ENCODE measurements at places on chromosomes 2 and 18.

DNA sequence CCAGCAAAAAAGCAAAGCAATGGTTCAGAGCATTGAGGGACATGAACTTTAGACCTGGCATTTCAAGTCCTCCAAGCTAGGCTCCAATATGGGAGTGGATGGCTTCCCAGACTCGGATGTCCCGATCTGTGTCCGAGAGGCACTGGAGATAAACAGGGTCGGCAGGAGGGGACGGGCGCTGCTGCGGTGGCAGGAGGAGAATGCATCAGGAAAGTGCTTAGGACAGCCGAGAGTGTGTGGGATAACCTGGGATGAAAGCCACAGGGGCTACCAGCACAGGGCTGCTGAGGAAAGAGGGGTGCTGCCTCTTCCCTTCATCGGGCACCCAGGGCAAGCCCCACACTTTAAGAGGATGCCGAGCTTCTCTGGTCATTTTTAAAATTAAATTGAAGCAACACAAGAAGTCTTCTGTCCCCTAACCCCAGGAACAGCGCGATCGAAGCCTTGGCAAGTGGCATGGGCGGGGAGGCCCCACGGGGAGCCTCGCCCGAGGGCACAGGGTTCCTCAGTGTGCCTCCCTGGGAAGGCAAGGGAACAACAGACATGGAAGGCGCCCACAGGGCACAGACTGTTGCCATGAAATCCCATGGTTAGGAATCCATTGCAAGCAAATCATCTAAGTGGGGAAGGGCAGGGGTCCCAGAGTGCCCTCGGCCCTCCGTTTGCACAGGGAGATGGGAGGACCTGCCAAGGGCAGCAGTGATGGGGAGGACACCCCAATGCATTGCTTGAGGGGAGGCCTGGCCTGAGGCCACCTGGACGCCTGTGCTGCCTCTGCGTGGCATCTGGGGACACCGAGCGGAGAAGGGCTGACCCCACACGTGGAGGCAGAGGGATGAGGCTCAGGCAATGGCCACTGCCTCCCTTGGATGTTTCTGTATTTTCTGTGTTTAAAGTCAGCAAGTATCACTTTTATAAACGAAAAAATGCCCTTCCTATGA lies 78.5 kb upstream of the GPC1 start:
- no peak for DNase-seq

- DNase-seq, result no peak
Measured at GRCh38 chr18:76363436-76364120, 131.5 kb downstream of the ZNF516 start.

DNA sequence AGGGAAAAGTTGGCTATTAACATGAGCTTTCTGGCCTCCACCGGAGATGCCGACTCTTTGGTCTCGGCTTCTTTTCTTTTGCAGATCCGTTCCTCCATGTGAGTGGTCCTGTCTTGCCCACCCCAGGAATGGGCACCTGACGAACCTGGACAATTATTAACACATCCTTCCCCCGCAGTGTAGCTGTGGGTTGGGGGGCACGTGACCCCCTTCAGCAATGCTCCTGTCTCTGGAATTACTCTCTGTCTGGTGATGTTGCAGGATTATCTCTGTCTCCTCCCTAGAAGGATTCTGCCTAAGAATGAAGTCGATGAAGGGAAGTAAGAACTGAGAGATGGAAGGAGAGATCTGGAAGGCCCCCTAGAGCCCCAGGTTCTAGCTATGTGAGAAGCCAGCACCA lies 115.2 kb upstream of the NPAS2 start:
- no peak for DNase-seq

DNA sequence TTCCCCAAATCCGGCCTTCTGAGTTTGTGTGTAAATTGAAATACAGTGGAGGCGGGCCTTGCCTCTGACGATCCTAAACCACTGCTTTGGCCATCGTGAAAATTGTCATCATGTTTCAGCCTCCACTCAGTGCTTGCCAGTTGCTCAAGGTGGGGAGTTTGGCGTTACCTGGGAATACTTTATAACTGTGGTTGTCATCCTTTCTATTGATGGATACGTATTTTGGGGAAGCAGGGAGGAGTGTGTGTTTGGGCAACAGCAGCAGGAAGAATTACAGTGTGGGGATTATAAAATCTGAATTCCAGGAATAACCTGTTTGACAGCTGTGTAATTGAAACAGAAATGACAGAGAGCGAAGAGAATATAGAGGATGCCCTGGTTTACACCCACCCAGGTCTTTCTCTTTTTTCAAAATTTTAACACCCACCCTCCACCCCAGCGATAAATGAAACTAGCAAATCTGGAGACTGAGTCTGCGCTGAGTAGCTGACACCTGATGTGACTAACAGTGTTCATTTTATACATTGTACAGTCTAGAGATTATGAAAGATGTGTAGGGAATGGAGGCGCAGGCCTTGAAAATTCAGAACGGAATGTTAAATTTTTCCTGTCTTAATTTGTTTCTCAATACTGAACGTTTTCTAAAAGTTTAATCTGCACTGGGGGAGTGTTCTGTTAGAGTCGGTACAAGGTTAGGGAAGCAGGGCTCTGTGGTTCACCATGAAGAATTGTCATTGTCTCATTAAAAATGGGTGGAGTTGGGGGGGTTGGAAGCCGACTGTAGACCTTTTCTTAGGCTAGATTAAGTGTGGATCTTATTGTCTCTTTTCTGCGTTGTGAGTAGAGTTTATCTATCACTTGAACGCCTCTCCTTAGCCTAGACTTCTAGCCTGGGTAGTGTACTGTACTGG lies 1.6 kb downstream of the MAP4K4 start:
- peak; percentile 71 for DNase-seq

- DNase-seq, result no peak
Measured at GRCh38 chr18:48337053-48337452, 72.1 kb downstream of the ZBTB7C start.

- peak; percentile 100 for DNase-seq
Measured at GRCh38 chr18:11980494-11981191, 664 bp upstream of the IMPA2 start.

- peak; percentile 3 for DNase-seq
Measured at GRCh38 chr2:158394453-158394852, 62.1 kb downstream of the CCDC148 start.

GRCh38 chr2:238167761-238168160 lies 9.0 kb downstream of the ERFE start:
- no peak for DNase-seq

GRCh38 chr2:30217644-30218337 lies 13.5 kb upstream of the LBH start:
- DNase-seq, result peak; percentile 94

GRCh38 chr2:238558456-238559099 lies 131.9 kb downstream of the ASB1 start:
- no peak for DNase-seq

DNA sequence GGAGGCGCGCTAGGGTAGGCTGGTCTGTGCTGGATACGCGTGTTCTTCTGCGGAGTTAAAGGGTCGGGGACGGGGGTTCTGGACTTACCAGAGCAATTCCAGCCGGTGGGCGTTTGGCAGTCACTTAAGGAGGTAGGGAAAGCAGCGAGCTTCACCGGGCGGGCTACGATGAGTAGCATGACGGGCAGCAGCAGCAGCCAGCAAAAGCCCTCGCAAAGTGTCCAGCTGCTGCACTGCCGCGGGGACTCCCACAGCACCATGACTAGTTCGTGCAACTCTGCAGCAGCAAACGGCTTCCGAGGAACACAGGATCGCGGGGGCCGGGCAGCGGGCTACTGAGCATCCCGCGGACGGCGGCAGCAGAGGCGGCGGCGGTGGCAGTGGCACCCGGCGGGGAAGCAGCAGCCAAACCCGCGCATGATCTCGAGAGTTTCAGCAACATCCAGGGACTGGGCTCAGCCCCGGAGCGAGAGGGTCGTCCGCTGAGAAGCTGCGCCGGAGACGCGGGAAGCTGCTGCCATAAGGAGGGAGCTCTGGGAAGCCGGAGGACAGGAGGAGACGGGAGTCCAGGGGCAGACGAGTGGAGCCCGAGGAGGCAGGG lies 368 bp downstream of the TMEFF2 start:
- peak; percentile 70 for DNase-seq

- no peak for DNase-seq
Measured at GRCh38 chr2:73035899-73036711, 35.4 kb downstream of the SFXN5 start.

GRCh38 chr2:5974477-5974876 lies 282.3 kb downstream of the SOX11 start:
- no peak for DNase-seq

DNA sequence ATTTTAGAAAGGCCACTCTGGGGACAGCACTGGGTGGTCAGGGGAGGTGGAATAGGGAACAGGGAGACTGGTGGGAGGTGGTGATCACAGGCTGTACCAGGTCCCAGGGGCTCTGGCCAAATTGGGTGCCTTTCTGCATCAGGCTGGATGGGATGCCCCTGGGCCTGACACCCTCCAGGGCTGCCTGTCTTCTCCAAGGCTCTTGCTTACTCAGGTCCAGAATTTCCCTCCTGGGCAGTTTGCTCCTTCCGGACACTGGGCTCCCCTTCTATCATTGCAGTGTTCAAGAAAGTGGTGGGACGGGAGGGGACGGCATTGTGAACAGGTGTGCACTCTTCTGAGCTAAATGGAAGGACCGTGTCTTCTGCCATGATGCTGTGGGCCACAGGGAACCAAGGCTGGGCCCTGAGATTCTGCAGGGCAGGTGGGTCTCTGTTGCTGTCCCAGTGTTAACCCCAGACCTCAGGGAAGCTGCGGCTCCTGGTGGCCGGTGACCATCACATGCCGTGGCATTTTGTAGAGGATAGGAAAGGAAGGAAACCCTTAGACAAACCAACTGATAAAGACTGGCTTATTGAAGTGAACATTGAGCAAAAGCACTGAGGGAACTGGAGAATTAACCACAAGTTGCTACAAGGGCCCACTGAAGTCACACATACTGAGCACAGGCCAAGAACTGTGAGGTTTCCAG lies 93.7 kb upstream of the HS6ST1 start:
- no peak for DNase-seq

GRCh38 chr18:76588601-76589226 lies 93.7 kb upstream of the ZNF516 start:
- peak; percentile 49 for DNase-seq

- DNase-seq, result no peak
Measured at GRCh38 chr18:61699397-61700110, 193.3 kb downstream of the RNF152 start.

DNA sequence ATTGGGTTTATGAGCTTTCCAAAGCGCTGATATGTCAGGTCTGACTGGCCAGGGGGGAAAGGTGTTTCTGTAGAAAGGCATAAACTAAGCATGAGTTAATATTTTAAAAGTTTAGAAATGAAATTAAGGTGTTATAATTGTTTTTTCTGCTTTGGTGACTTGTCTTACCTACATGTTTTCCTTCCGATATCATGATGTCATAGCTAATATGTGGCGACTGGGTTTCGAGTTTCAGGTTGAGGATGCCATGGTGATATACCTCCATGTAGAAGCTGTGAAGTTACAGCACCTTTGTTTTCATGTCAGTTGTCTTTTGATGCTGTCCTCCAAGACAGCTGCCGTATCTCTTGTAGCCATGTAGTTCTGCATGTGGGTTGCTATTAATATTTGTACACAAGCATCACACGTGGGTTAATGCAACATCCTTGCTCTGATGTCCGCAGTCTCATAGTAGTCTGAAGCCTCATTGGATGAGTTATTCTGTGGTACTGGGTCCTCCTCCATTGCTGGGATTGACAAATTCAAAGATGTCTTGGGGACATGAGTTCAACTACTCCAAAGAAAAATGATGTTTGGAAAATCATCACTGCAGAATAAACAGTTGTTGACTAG lies 230.6 kb downstream of the PRKCE start:
- DNase-seq, result no peak

DNA sequence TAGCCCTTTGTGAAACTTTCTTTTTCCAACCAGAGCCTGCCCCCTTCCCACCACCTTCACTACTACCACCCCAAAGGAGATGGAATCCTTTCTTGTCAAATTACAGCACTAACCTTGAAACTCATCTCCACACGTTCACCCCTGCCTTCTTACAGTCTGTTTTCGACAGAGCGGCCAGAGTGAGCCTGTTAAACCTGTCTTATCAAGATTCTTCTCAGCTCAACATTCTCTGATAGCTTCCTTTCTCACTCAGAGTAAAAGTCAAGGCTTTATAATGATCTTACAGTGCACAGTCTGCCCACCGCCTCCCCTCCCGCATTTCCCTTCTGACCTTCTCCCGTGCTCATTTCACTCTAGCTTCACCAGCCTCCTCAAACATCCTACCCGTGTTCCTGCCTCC lies 56.0 kb downstream of the ARHGAP25 start:
- no peak for DNase-seq

DNA sequence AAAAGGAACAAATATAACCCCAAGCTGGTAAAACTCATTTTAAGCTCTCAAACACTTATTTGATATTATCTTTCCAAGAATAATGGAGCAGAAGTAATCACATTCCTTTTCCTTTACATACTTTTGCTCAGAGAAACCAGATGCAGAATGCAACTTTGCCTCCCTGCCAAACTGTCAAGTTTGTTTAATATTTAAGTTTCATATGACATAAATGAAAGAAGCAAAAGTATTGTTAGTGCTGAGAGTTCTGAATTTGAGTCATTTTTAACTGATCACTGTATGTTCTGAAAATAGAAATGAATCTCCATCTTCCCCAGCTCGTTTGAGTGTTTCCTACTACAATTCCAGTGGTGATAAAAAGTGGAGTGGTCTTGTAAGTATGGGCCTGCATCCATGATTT lies 423.4 kb downstream of the PID1 start:
- DNase-seq, result no peak

DNA sequence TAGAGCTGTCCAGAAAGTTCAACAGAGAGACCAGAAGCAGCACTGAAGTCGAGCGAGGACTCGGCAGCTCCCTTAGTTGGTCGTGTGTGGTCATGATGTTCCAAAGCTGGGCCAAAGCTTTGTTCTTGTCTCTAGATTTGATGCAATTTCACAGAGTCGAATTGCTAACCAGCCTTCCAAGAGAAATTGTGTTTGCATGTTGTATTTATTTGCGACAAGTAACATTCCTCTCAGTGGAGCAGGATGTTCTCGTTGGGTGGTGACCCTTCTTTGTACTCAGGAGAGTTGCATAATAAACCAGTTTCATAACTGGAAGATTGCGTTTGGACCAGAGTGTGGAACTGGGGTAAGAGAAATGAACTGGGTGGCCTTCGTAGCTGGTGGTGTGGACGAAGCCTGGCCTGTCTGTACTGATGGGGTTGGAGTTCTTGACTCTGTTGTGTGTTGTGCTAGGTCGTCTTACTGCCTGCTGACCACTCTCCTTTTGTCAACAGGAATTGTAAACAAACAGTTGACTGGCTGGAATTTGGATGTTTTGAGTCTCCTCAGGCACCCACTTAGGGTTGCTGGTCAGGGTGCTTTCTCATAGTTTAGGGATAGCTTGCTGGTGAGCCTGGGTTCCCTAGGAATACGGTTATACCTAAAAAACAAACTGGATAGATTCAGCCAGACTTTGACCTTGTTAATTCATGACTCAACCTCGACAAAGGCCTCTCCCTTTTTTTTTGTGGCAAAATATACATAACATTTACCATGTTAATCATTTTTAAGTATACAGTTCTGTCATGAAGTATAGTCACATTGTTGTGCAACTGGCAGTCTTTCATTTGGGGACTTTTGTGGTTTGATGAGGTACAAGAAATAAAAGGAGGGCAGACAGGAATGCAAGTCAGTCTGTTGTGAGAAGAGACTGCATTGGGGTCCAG lies 28.9 kb upstream of the TOGARAM2 start:
- no peak for DNase-seq

All from DMS53 (cell line).